ENCODE measurements at places on chromosomes 12 and 14. TPM values are rescaled to one million over a fixed set of nuclear protein-coding genes. Genes with fewer than 3 reads are reported as not detected.

LHX5 gene
- total RNA-seq = not detected

GRCh38 chr12:50397117-50397650 lies 775 bp upstream of the FAM186A start:
- DNase-seq = no peak

DNA sequence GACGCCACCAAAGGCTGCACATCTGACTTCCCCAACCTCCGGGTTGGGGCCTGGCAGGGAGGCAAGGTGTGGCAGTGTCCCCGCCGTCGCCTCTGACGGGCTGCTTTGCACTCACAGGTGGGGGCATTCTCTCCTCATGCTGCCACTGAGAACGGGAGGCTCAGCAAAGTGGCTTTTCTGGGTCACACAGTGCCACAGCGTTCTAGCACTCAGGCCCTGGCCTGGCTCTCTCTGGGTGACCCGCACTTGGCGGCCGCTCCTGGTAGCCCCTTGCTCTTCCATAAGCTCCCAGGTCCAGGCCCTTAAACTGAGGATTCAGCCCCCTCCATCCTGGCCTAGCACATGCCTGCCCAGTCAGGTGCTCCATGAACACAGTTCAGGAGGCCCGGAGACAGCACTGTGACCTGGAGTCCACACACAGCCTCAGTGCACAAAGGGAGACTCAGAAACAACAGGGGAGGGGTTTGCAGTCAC lies 25.2 kb downstream of the SERPINA1 start:
- DNase-seq = no peak

- DNase-seq = no peak
These were observed 5.3 kb upstream of the PPP1R1A start for GRCh38 chr12:54593725-54594124.

- no peak for DNase-seq
These were observed 315.7 kb downstream of the TMEM121 start for GRCh38 chr14:105842105-105842504.

- no peak for DNase-seq
These were observed 52.4 kb downstream of the MON2 start for GRCh38 chr12:62519043-62519442.

FRMD6 gene
- 8.4 TPM for total RNA-seq

- peak; percentile 76 for DNase-seq
These were observed 16.6 kb downstream of the FBRSL1 start for GRCh38 chr12:132506328-132507160.

DNA sequence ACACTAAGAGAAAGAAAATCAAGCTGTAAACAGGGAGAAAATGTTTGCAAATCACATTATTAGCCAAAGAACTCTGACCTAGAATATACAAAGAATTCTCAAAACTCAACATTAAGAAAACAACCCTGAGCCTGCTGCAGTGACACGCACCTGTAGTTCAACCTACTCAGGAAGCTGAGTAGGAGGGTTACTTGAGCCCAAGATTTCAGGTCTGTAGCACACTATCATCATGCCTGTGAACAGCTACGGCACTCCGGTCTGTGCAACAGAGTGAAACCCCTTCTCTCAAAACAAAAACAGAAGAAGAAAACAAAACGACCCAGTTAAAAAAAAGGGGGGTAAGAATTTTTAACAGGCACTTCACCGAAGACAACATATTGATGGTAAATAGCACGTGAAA lies 20.8 kb downstream of the SAV1 start:
- DNase-seq = no peak

GRCh38 chr14:34501004-34501580 lies 38.4 kb downstream of the EAPP start:
- DNase-seq = no peak

RHOF gene
- 17.1 TPM for total RNA-seq

DNA sequence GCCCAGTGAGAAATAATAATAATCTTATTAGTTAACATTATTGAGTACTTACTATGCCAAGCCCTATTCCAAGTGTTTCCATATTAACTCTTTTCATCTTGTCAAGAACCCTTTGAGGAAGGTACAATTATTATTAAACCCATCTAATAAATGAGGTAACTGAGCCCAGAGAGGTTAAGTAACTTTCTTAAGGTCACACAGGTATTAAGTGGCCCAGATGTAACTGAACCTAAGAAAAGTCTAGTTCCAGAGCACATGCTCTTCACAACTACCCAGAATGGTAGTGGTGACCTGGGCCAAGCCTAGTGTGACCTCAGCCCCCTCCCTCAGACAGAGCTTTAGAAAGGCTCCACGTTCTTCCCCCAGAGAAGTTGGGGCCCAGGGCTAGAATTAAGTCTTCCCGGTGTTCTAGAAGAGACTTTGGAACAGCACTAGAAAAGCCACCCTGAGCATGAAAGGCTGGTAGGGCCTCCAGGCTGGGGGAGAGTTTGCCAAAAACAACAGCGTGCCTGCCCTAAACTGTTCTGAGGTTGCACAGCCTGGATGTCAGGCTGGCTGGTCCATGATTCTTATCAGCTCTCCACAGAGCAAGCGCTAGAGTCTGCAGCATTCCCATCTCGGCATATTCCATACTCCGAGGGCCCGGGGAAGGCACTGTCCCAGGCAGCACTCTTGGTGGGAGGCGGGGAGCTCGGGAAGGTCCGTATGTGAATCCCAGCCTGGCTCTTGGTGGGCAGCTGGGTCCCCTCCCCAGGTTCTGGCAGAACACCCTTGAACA lies 41.3 kb upstream of the CTDSP2 start:
- peak; percentile 61 for DNase-seq

GRCh38 chr12:47725091-47725772 lies at the start of gene ENDOU:
ENDOU (minus strand) TSS chr12:47725490; CDS start chr12:47725413, 77 bp downstream.
- DNase-seq = no peak

DNA sequence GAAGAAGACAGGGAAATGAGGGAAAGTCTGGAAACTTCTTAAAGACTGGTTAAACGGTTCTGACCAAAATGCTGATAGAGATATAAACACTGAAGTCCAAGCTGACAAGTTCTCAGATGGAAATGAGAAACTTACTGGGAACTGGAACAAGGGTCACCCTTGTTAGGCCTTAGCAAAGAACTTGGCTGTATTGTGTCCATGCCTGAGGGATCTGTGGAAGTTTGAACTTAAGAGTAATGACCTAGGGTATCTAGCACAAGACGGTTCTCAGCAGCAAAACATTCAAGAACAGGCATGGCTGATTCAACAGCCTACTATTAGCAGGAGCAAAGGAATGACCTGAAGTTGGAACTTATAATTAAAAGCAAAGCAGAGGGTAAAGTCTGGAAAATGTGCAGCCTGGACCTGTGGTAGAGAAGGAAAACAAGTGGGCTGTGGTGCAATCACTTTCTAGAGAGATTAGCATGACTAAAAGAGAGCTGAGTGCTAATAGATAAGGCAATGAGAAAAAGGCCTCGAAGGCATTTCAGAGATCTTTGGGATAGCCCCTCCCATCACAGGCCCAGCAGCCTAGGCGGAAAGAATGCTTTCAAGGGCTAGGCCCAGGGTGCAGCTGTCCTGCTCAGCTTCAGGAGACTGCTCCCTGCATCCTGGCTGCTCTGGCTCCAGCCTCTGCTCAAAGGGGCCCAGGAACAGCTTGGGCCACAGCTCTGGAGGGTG lies 60.3 kb downstream of the ATP2B1 start:
- DNase-seq = no peak

TEAD4 gene
- not detected for total RNA-seq

- DNase-seq = no peak
These were observed 25.9 kb downstream of the TCHP start for GRCh38 chr12:109926016-109926415.

- no peak for DNase-seq
These were observed 12.9 kb downstream of the BCL2L14 start for GRCh38 chr12:12083688-12084087.

TAS2R9 gene
- total RNA-seq = not detected
